ENCODE measurements at places on chromosomes 6 and 20.
A peak's percentile ranks its signal among the peaks of the same experiment; 100 is the strongest.

DNA sequence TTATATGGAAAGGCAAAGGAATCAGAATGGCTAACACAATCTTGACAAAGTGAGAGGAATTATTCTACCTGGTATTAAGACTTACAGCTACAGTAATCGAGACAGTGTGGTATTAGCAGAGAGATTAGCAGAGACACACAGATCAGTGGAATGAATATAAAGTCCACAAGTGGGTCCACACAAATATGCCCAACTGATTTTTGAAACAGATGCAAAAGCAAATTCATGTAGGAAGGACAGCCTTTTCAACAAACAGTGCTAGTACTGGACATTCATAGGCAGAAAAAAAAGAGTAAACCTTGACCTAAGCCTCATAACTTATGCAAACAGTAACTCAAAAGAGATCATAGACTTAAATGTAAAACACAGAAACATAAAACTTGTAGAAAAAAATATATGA, 22.6 kb downstream of the HACE1 start:
- DNase-seq: no peak

- no peak for DNase-seq
Measured at GRCh38 chr20:61437280-61438206, 185.5 kb downstream of the CDH4 start.

GRCh38 chr6:140806431-140806830, 1326.3 kb upstream of the GJE1 start:
- DNase-seq: no peak

DNA sequence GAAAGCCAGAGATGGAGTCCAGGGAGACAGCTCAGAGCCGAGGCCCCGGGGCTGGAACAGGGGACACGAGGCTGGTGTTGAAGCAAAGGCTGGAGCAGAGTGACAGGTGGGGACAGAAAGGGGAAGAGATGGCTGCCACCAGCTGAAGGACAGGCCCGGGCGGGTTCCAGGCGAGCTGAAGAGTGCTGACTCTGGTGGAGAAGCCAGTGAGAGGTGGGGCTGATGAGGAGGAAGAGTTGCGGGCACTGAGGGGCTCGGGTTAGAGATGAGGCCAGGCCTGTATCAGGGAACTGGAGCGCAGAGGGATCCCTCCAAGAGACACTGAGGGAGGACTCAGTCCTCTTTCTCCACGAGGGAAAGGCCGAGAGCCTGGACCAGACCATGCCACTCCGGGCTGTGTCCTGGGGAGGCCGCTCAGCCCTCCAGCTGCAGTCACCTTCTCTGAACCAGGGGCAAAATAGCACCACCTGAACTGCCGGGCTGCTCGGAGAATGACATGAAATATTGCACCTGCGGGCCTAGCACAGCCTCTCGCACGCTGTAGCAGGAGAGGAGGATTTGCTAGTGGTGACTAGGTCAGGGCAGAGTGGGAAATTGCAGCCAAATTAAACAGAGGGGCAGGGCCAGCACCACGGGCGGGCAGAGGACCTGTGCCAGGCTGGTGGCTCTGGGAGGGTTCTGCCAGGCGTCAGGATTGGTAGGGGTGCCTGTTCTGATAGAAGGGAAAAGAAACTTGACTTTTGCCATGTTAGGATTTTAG, 175.9 kb downstream of the ZDHHC14 start:
- DNase-seq: peak; percentile 90

DNA sequence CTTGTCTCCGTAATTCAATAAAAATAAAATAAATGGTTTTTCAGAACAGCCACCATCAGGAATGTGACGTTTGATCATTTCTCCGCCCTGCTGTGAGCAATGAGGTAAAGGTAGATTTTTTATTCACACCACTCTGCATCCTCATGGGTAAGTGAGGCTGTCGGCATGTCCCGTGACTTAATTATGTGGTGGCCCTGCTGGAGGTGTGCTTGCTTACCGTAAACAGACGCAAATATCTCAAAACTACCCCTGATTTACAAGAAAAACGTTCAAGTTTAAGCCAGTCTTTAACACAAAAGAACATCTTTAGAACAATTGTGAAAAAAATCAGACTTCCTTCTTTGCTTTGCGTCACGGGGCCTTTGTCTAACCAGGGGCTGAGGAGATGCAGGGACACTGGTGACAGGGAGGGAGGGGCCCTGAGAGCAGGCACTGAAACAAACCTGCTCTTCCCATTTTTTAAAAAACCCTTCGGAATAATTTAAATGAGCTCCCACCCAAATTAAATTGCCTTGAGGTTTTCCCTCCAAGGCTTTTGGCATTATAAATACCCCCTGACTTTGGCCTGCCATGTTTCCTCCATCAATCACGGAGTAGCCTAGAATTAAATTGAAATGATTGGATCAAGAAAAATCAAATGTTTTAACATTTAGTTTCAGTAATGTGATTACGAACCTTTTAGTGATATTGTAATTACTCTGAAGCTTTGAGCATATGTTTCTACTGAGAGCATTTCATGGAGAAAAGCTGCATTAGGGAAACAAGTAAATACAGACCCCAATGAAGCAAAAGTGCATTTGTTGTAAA, 13.4 kb downstream of the PRKN start:
- no peak for DNase-seq

GRCh38 chr20:62860924-62861691, 514 bp downstream of the TCFL5 start:
- DNase-seq: no peak

Data from NCI-H1105 (cell line).